Caco-2 (cell line): ENCODE measurements at places on chromosomes 16 and 17.

- no peak for DNase-seq
Measured at GRCh38 chr16:86171329-86171728, 272.4 kb downstream of the IRF8 start.

GRCh38 chr16:330741-331140 is 21.8 kb downstream of the AXIN1 start:
- DNase-seq, result no peak

- no peak for DNase-seq
Measured at GRCh38 chr16:57884655-57885133, 82.4 kb upstream of the KIFC3 start.

DNA sequence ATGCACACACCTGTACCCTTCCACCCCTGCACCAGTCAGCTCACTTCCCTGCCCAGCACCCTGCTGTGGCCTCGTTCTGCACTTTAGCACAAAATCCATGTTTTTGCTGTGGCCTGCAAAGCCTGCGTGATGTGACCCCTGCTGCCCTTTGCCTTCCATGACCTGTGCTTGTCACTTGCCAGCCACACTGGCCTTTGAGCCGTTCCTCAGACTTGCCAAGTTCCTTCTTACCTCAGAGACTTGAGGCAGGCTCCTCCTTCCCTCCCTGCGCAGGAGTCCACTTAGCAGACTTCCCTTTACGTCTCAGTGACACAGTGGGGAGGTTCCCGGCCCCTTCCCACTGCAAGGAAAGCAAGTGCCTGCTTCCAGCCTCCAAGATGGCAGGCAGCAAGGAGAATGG is 134.7 kb downstream of the SNX29 start:
- DNase-seq, result no peak

DNA sequence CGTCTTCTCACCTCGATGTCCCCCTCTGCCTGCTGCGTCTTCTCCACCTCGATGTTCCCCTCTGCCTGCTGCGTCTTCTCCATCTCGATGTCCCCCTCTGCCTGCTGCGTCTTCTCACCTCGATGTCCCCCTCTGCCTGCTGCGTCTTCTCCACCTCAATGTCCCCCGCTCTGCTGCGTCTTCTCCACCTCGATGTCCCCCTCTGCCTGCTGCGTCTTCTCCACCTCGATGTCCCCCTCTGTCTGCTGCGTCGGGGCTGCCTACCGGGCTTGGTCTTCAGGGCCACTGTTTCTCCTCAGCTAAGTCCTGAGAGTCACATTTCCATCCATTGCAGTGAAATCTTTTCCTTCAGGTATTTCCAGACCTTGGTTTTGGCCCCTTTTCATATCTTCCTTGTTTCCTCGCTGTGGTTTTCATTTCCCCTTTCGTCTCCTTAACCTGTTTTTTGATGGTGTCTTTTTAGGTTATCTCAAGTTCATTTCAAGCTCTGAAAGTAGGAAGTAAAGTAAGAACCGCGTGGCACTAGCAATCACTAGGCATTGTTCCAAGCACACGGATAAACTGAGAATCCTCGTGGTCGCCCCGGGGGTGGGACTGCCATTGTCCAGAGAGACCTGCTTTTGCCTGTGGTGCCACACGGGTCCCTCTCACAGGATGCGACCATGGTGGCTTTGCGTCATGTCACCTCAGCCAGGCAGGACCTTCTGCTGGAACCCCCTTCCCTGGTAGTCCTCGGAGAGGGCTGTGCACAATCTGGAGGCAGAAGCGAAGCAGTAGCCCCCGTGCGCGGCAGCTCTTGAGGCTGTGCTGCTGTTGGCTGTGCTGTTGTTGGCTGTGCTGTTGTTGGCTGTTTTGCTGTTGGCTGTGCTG is 9.5 kb upstream of the ZNF750 start:
- DNase-seq, result no peak

GRCh38 chr16:78620291-78620690 is 520.8 kb downstream of the WWOX start:
- DNase-seq, result no peak

DNA sequence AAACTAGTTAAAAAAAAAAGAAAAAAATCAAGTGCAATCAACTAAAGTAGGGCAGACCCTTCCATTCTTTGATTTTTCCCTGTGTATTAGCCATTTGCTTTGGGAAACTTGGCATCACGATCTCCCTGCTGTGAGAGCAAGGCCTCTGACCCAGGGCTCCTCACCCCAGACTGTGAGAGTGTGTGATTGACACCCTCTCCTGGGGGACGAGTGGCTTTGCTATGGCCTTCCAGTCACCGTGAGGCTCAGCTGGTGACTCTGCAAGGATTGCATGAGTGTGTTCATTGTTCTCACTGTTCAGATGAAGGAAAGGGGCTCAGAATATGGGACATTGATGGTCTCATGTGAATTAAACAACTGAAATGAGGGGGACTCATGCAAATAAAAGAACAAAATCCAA is 69.0 kb upstream of the BCAR1 start:
- DNase-seq, result no peak
